ENCODE measurements at places on chromosomes 12 and 14.

DNA sequence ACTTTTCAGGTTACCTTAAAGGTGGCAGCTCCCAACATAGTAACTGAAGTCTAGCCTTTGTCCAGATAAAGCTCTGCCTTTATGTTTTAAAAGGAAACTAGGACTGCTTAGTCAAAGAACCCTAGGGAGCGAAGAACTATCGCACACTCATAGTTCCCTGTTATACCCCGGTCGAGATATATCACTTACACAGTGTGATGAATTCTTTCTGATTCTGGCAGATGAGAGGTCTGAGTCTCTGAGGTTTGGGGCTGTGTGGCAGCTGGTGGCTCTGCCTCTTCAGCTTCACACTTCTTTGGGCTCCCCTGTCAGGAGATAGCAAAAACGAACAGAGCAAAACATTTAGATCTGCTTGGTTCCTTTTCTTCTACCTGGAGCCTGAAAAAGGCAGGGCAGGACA is 17.0 kb downstream of the ACIN1 start:
- DNase-seq, result no peak
- H3K27ac ChIP-seq, result no peak overlapping the region
- H3K27me3 ChIP-seq, result no peaks in the 10 kb centered on the region
- no peak overlapping the region for H3K4me3 ChIP-seq
- no peaks in the 10 kb centered on the region for H3K4me1 ChIP-seq
- H3K36me3 ChIP-seq, result peaks cover 79% of the 10 kb centered on the region

- no peak overlapping the region for H3K27ac ChIP-seq
- no peaks in the 10 kb centered on the region for H3K27me3 ChIP-seq
- H3K4me3 ChIP-seq, result no peak overlapping the region
Observed at GRCh38 chr12:95114766-95115405, 41.5 kb upstream of the NR2C1 start.

DNA sequence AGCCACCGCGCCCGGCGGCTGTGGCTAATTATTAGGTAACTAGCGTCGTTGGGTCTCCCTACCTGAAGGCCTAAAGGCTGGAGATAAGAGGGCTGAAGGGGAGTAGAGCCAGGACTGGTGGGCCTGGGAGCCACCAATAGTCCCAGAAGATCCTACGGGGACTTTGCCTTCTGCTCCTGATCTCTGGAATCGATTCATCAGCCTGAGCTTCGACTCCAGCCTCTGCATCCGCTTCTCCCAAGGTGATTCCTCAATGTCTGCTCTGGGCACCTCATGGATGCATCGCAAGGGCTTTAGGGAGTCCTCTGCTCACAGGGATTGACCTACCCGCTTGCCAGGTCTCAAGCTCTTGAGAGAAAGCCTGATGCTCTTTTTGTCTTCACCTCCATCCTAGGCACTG is 14.7 kb upstream of the KDM2B start:
- no peak overlapping the region for H3K4me3 ChIP-seq
- no peaks in the 10 kb centered on the region for H3K36me3 ChIP-seq
- H3K27ac ChIP-seq, result no peak overlapping the region
- H3K27me3 ChIP-seq, result no peaks in the 10 kb centered on the region

- no peak overlapping the region for H3K27ac ChIP-seq
- H3K4me3 ChIP-seq, result no peak overlapping the region
- no peak for DNase-seq
Observed at GRCh38 chr12:13149411-13149810, 45.9 kb upstream of the GSG1 start.

All from SJCRH30 (cell line).